Activated naive CD4-positive, alpha-beta T cell treated with anti-CD3 and anti-CD28 coated beads for 36 hours (primary cell): ENCODE measurements at places on chromosomes 4 and X.

- no peaks in the 10 kb centered on the region for H3K27me3 ChIP-seq
- no peak overlapping the region for H3K27ac ChIP-seq
- no peak for DNase-seq
- H3K36me3 ChIP-seq, result no peaks in the 10 kb centered on the region
Observed at GRCh38 chr4:183244506-183244905, 75.6 kb downstream of the CLDN22 start.

- H3K4me1 ChIP-seq, result no peaks in the 10 kb centered on the region
- no peak overlapping the region for H3K27ac ChIP-seq
- H3K36me3 ChIP-seq, result peaks cover 4% of the 10 kb centered on the region
- DNase-seq, result no peak
- no peaks in the 10 kb centered on the region for H3K27me3 ChIP-seq
Observed at GRCh38 chr4:131426023-131426758, 1722.9 kb upstream of the PCDH10 start.

GRCh38 chrX:118761939-118762707, 34.7 kb downstream of the IL13RA1 start:
- H3K27me3 ChIP-seq, result no peaks in the 10 kb centered on the region
- H3K4me3 ChIP-seq, result no peak overlapping the region
- no peaks in the 10 kb centered on the region for H3K4me1 ChIP-seq
- no peaks in the 10 kb centered on the region for H3K36me3 ChIP-seq
- peak; percentile 7 for DNase-seq

- no peak overlapping the region for H3K4me3 ChIP-seq
- no peaks in the 10 kb centered on the region for H3K36me3 ChIP-seq
- no peak overlapping the region for H3K27ac ChIP-seq
- H3K27me3 ChIP-seq, result no peaks in the 10 kb centered on the region
- H3K4me1 ChIP-seq, result peaks cover 25% of the 10 kb centered on the region
Observed at GRCh38 chr4:108849611-108850168, 86.8 kb upstream of the ETNPPL start.

- no peak overlapping the region for H3K4me3 ChIP-seq
- DNase-seq, result no peak
- H3K27me3 ChIP-seq, result no peaks in the 10 kb centered on the region
Observed at GRCh38 chr4:172865531-172866127, 303.0 kb upstream of the GALNT7 start.

DNA sequence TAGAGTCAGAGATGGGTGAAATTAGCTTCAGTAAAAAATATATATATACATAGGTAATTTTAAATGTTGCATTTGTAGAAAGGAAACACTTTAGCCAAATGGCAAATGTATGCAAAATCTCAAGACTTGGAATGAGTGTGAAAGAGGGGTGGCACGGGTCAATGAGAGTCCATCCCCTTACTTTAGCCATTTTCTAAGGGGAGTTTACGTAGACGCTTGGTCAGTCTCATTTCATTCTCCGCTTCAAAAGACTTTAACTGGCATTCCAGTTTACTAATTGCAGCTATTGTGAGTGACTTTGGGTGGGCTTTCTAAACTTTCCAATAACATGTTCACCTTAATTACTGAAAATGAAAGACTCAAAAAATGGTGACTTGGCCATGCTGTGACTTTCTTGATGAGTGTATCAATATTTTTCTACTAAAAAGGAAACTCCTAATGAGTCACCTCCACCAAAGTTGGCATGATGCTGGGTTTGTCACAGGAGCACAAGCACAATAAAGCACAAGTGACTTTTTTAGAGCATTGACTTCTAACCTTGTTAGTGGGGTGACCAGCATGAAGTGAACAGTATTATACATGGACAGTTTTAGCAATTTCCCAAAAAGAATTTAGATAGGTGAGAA, 356.0 kb upstream of the RASGEF1B start:
- H3K4me1 ChIP-seq, result peaks cover 13% of the 10 kb centered on the region
- no peaks in the 10 kb centered on the region for H3K36me3 ChIP-seq
- DNase-seq, result peak; percentile 69
- H3K4me3 ChIP-seq, result no peak overlapping the region
- H3K27ac ChIP-seq, result no peak overlapping the region
- H3K27me3 ChIP-seq, result peaks cover 5% of the 10 kb centered on the region

DNA sequence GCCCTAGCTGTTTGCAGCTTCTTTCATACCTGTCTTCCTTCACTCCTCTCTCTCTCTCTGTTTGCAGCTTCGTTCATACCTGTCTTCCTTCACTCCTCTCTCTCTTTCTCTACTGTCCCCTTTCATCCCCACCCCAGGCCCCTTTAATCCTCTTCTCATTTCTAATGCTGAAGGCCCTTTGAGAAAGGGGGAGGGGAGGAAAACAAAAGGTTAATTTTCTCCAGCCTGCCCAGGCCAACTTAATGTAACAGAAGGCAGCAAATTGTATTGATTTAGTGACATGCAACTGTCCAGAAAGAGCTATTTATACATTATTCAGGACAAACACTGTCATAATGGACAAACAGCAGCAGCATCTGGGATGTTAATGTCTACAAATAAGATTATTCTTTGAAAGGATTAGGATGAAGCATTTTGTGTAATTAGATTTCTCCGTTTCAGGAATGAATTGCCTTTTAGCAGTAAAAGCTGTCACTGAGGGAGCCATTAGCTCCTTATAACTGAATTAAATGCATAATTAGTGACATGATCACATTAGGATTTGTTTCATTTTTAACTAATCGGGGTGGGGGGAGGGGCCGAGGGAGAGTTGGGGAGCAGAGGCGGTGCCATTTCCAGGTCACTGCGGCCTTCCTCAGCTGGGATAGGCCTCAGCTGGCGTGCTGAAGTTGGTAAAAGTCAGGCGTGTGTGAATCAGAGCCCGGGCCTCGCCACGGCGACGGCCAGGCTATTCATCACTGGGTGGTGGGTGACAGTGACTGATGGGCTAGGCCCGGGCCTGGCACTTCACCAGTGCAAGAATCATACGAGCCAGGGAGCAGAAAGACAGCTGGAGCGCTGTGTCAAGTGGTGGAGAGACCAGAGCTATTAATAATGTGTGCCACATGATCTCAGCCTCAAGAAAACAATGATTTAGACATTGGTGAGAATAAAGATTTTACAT, 174.5 kb downstream of the NKX6-1 start:
- H3K27ac ChIP-seq, result no peak overlapping the region
- H3K4me1 ChIP-seq, result no peaks in the 10 kb centered on the region
- DNase-seq, result no peak
- no peaks in the 10 kb centered on the region for H3K27me3 ChIP-seq
- H3K36me3 ChIP-seq, result no peaks in the 10 kb centered on the region

GRCh38 chrX:154398668-154399526, 720 bp downstream of the RPL10 start:
- peaks cover 26% of the 10 kb centered on the region for H3K36me3 ChIP-seq
- H3K4me1 ChIP-seq, result peaks cover 11% of the 10 kb centered on the region
- H3K27me3 ChIP-seq, result no peaks in the 10 kb centered on the region
- H3K4me3 ChIP-seq, result peak overlapping the region; percentile 94
- peak overlapping the region; percentile 100 for H3K27ac ChIP-seq

GRCh38 chr4:141890279-141890678, 253.9 kb downstream of the IL15 start:
- no peak overlapping the region for H3K4me3 ChIP-seq
- H3K4me1 ChIP-seq, result no peaks in the 10 kb centered on the region
- H3K36me3 ChIP-seq, result no peaks in the 10 kb centered on the region

DNA sequence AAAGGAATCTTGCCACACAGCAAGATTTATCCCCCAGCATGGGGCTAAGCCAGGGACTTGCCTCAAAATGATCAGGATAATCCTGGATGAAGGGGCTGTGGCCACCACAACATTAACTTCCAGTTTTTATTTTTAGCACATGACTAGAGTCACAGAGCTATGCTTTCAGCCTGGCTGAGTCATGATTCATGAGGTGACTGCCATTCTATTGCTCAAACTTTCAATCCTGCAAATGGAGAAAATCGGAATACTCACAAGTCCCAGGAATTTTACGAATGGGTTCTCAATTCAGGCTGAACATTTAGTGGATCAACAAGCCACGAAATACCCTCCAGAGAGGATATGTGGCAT, 70.7 kb upstream of the HPGD start:
- H3K27me3 ChIP-seq, result no peaks in the 10 kb centered on the region
- H3K4me3 ChIP-seq, result no peak overlapping the region
- no peaks in the 10 kb centered on the region for H3K36me3 ChIP-seq
- DNase-seq, result no peak
- peaks cover 7% of the 10 kb centered on the region for H3K4me1 ChIP-seq

DNA sequence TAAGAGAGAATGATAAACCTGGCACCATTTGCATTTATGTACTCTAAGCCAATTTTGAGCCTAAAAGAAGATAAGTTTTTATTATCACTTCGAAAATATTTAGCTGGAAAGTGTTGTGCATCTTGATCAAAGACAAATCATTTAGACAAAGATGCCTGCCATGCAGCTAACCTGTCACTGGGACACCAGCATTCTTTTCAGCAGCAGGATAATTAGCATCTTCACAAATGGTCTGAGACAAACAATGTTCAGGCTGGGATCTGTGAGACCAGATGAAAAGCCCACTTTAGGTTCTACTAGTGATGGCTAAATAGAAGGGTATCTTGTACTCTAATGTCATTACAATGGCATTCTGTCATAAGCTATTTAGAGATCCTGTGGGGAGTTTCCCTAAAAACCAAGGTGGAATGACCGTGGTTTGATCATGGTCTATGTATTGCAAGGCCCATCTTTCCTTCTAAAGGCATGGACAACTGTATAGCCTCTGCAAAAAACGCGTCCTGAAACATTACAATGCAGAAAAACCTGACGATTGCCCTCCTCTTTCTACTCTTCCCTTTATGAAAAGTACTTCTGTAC, 7.2 kb downstream of the PRDM8 start:
- H3K27me3 ChIP-seq, result peaks cover 11% of the 10 kb centered on the region
- no peak overlapping the region for H3K4me3 ChIP-seq
- H3K27ac ChIP-seq, result no peak overlapping the region
- no peak for DNase-seq
- H3K36me3 ChIP-seq, result no peaks in the 10 kb centered on the region

DNA sequence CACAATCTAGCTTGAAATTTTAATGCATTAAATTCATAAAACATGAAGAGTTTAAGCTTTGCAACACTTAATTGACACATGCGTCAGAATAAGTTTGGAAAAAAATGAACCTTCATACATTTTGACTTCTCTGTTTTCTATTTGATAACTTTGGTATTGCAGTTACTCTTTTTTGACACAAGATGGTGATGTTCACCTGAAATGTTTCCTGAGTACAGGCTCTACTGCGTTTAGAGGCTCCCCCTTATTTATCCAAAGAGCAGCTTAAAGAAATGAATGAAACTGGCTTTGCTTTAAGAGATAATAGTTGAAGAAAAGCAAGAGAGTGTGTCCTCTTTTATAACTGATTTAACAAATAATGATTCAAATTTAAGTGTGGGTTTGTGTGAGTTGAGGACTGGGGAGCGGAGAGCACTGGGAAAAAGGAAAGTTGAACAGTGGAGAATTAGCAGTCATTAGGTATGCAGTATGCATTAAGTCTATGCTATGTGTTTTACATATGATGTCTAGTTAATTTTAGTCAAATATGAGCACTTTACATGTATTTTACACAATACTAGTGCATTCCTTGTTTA, 180.6 kb upstream of the NUDT6 start:
- no peaks in the 10 kb centered on the region for H3K27me3 ChIP-seq
- no peaks in the 10 kb centered on the region for H3K4me1 ChIP-seq
- no peak overlapping the region for H3K27ac ChIP-seq
- H3K36me3 ChIP-seq, result peaks cover 5% of the 10 kb centered on the region
- no peak for DNase-seq

DNA sequence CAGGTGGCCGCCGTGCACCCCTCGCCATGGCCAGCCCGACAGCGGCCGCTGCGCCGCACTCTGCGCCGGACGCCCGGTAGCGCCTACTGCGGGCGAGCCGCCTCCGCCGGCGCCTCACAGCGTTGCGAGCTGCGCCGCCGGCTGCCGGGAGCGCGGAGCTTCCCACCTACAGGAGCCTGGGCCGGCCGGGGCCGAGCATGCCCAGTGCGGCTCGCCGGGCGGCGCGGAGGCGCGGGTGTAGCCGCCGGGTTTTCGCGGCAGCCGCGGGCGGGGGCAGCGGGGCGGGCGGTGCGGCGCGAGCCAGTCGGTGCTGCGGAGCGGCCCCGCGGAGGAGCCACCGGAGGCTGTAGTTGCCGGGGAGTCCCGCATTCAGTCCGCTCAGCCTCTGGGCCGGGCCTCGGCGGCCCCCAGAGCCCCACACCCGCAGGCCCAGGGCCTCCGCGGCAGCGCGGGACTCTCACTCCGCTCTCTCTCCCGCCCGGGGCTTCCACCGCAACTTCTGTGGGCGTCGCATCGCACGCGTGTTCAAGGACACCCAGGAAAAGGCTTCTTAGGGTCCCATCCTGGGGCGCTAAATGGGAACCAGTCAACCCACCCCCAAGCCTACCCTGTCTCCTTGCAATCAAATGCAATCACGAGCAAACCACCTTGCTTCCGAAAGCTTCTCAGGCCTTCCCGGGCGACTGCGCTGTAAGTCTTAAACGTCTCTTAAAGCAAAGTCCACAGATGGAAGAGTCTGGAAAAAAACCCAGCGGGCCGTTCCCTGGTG, at the start of gene MFAP3L:
MFAP3L (minus strand) TSS at position 143 of the 769 bp plus-strand sequence. CDS start 20,518 bp downstream, outside the sequence.
- peaks cover 15% of the 10 kb centered on the region for H3K27me3 ChIP-seq
- peak within 1 kb of the TSS; percentile 83 for H3K4me3 ChIP-seq
- DNase-seq, result peak; percentile 83
- H3K4me1 ChIP-seq, result peaks cover 7% of the 10 kb centered on the region
- peak within 1 kb of the TSS; percentile 72 for H3K27ac ChIP-seq

DNA sequence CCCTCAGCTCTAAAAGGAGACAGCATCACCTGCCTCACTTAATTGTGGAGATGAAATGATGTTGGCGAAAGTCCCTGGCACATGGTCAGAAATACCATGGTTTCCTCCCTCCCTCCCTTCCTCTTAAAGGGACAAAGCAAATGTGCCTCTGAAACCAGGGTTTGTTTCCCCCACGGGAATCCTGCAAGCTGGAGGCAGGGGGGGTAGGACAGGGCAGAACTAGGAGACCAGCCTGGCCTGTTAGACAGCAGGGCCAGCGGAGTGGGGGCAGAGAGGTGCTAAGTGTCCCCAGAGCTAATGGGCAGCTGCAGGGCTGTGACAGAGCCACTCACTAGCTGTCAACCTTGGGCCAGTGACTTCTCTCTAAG, 5.7 kb downstream of the RTL5 start:
- peaks cover 7% of the 10 kb centered on the region for H3K4me1 ChIP-seq
- no peak for DNase-seq
- no peak overlapping the region for H3K27ac ChIP-seq
- H3K36me3 ChIP-seq, result no peaks in the 10 kb centered on the region
- H3K27me3 ChIP-seq, result peaks cover 19% of the 10 kb centered on the region

DNA sequence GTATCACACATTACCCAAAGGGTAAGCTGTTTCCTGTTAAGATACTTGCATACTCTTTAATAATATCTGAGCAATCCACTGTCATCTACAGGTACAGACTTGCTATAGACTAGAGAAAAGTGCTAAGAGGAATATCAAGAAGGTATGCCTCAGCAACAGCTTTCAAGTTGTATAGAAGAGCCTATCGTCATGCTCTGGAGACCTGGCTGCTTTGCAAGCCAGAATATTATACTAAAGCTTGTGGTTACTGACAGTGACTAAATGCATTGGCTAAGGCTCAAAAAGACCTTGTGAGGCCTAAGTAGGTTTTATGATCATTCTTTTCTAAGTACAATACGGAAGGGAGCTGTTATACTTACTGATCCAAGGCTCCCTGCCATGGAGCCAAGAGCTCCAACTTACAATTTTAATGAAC, 11.3 kb downstream of the LAMP2 start:
- H3K27me3 ChIP-seq, result no peaks in the 10 kb centered on the region
- no peak overlapping the region for H3K4me3 ChIP-seq
- peaks cover 4% of the 10 kb centered on the region for H3K36me3 ChIP-seq
- DNase-seq, result peak; percentile 9
- H3K27ac ChIP-seq, result peak overlapping the region; percentile 59

GRCh38 chr4:127414951-127415606, 217.7 kb upstream of the INTU start:
- H3K27me3 ChIP-seq, result no peaks in the 10 kb centered on the region
- no peak overlapping the region for H3K27ac ChIP-seq
- DNase-seq, result no peak
